CD8-positive, alpha-beta memory T cell (primary cell): ENCODE measurements at places on chromosomes 2 and 18. TPM values are rescaled to one million over a fixed set of nuclear protein-coding genes. Genes with fewer than 3 reads are reported as not detected.

Gene SCTR
- total RNA-seq: not detected

Gene CPO
- total RNA-seq: 0.20 TPM

Gene PDCL3
- total RNA-seq: 46.5 TPM

Gene ADD2
- total RNA-seq: 1.2 TPM

Gene SKA1
- 28.7 TPM for total RNA-seq

Gene L3MBTL4
- 0.07 TPM for total RNA-seq

Gene RESP18
- not detected for total RNA-seq

Gene NTSR2
- total RNA-seq: not detected

Gene ZAP70
- 180 TPM for total RNA-seq

Gene CAPN10
- 36.1 TPM for total RNA-seq

Gene MROH2A
- total RNA-seq: not detected

Gene CLEC4F
- total RNA-seq: not detected

Gene NRP2
- total RNA-seq: 0.91 TPM

Gene MCEE
- 13.5 TPM for total RNA-seq

Gene NFATC1
- total RNA-seq: 45.9 TPM

Gene ZSWIM2
- total RNA-seq: not detected

Gene LONRF2
- total RNA-seq: 0.20 TPM

Gene CELF4
- not detected for total RNA-seq

Gene SIX2
- not detected for total RNA-seq

Gene CYP27C1
- not detected for total RNA-seq

Gene KIAA2012
- total RNA-seq: not detected

Gene SEMA4F
- 7.8 TPM for total RNA-seq

Gene RAMP1
- total RNA-seq: 0.60 TPM

Gene WDR43
- total RNA-seq: 169 TPM
